ENCODE measurements at places on chromosomes 12 and 14.

DNA sequence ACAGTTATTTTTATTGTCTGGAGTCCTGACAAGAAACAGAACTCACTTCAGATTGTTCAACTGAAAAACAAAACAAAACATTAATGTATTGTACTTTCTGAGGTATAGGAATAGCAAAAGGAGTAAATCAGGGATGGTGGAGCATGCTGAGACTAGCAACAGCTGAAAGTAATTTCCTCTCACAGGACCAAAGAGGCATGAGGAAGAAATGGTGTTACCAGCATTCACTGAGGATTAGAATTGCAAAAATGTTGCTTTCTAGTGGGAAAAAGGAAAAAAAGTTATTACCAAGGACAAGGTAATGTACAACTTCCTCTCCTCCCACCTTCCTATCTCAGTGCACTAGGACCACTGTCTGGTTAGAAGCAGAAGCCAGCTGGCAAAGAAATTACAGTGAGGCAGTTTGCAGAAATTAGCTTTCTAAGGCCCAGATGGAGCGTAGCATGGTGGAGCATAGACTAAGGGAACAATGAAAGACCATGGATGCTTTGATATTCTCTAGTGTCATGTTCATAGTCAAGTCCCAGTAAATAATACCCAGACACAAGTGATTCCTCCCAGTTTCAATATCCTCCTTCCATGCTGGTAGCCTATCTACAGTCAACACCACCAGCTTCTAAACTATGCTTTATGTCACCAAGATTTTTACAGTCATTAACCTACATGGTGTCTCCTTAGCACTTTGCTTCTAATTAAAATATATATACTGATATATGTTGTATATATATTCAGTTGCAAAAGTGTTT lies 133.7 kb upstream of the DCN start:
- no peak for DNase-seq

DNA sequence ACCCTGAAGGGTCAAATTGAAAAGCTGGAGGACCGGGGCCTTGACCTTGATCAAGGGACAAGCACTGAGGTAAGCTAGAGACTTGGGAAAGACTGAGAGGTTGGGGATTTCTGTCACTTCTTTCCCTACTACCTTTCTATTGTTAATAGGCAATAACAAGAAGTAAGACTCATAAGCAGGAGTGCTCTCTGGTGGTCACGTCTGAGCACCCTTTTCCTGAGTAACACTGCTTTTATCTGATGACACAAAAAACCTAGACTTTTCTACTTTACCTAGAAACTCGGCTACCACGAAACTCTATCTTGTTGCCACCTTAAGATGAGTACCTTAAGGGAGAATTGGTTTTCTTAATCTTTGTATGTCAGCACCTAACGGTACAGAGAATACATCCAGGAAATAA lies 35.5 kb upstream of the PPFIBP1 start:
- DNase-seq, result no peak

DNA sequence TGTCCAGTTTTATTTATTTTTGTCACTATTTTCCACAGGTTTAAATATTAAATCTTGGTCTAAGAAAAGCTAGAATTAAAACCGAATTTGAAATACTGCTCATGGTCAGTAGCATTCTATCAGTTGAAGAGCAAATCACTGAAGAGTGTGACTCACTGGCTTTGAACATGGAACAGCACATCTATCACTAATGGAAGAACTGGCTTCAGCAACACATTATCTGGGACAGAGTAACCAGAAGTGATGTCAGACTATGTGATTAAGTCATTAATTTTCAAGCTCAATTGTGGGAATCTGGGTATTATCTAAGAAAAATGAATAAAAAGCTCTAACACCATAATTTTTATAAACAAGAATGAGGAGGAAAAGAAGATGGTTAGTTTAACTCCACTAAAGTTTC lies 527.5 kb downstream of the TMTC2 start:
- no peak for DNase-seq

DNA sequence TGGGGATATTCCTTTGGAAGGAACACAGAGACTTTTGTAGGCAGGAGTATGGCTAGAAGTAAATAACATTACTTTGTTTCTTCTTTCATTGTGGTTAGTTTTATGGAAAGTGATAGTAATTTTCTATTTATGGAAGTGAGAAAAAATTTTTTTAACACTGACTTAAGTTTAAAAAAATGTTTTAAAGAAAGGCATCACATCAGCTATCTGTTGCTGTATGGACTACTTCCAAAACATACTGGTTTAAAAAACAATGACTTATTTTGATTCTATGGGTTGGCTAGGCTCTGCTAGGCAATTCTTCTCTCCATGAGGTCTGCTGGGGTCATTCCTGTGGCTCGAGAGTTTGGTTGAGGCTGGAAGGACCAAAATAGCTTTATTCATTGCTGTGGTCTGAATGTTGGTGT lies 31.7 kb upstream of the SLC38A2 start:
- no peak for DNase-seq

GRCh38 chr12:2234646-2235350 lies 182.0 kb downstream of the CACNA1C start:
- no peak for DNase-seq

DNA sequence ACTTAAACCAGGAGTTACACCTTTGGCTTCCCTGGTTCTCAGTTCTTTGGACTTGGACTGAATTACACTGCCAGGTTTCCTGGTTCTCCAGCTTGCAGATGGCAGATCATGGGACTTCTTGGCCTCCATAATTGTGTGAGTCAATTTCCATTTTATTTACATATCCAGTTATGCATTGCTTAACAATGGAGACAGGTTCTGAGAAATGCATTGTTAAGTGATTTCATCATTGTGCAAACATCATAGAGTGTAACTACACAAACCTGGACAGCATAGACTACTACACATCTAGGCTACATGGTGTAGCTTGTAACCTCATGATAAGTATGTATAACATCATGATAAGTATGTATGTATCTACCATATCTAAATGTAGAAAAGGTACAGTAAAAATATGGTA lies 276.1 kb upstream of the BTG1 start:
- no peak for DNase-seq

GRCh38 chr12:32603858-32604257 lies 75.2 kb upstream of the DNM1L start:
- DNase-seq, result no peak

GRCh38 chr14:101137234-101137633 lies 233.7 kb upstream of the RTL1 start:
- no peak for DNase-seq

- no peak for DNase-seq
Measured at GRCh38 chr14:87081004-87081403, 912.0 kb downstream of the GALC start.

GRCh38 chr14:65904988-65905387 lies 492.5 kb downstream of the FUT8 start:
- DNase-seq, result no peak

GRCh38 chr14:54483846-54484245 lies 4.9 kb downstream of the GMFB start:
- no peak for DNase-seq

DNA sequence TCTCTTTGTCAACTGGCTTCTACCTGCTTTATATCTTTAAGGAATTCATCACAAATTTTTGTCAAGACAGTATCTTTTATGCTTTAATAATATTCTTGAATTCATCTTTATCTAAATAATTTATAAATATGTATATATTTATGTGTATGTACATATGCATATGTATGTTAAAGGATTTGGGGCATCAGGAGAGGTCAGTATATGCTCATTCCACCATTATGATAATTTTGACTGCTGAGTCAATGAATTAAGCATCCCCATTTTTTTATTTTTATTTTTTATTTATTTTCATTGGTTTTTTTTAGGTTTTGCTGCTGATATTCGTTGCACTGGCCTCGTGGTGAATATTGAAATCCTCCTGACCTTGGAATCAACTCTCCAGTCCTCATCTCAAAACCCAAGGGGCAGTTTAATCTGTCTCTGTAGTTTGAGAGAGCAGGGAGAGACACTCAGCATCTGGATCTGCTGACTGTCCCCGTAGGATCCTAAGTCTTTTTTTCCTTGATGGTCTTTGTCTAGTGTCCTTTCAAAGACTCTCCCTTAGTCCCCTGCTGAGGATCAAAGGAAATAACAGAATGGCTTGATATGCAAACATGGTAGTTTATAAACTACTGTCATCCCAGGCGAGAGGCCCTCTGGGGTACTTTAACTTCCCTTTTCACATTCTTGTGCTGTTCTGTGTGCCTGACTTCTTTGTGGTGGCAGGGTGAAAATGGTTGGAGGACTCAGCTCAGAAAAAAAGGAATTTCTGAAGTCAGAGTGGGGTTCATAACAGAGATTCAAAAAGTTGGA lies 218.7 kb downstream of the DIO2 start:
- no peak for DNase-seq

GRCh38 chr14:24343795-24344660 lies 4.2 kb upstream of the RIPK3 start:
- no peak for DNase-seq

DNA sequence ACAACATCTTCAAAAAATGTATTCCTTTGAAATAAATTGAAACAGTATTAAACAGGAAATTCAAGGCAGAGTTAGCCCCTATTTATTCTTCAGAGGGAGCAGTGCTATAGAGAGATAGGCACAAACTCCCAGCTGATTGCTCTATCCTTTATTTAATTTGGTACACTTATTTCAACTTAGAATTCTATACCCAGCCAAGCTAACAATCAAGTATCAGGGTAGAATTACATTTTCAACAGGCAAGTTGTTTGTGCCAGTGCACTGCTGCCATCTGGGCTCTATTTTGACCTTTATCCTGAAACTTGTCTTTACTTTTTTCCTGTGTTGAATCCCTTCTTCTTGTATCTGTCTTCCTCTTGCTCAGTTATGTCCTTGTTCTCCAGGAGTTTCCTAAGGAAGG lies 159.2 kb downstream of the STXBP6 start:
- no peak for DNase-seq

DNA sequence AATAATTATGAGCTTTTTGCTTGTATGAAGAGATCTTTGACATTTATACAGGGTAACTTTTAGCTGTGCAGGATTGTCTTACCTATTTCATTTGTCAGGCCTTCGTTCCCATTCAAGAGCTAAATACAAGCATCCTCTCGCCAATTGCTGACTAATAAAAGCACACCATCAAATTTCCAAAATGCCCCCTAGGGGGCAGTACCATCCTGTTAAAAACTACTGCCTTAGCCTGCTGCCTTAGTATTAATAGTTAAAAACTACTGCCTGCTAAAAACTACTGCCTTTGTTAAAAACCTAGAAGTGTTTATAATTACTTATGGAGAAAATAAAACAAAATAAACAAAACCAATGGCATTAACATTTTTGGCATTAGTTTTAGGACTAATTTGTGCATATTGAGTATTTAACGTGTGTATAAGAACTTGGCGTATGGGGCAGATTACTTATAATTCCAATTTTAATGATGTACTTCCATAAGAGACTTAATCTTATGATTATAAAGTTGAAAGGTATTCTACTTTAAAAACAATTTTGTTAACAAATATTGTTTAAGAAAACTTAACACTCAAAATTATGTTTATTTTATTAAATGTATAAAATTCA lies 3.0 kb upstream of the IFI27L2 start:
- DNase-seq, result peak; percentile 86

DNA sequence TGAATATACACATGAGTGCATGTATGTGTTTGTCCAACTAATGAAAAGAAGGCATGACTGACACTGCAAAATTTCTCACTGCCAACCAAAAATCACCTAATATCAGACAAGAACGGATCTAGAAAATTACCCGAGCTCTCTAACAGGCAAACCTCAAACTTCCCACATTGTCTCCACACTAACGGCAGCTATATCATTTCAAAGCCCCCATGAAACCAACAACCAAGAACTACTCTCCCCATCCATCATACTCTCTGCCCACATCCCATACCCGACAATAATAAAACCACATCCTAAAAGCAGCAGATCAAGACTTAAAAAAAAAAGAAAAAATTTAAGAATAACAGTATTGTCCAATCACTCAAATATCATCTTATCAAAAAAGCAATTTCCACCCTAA lies 227.1 kb downstream of the CEP128 start:
- no peak for DNase-seq

- DNase-seq, result no peak
Measured at GRCh38 chr12:4745249-4745648, 25.0 kb downstream of the GALNT8 start.

DNA sequence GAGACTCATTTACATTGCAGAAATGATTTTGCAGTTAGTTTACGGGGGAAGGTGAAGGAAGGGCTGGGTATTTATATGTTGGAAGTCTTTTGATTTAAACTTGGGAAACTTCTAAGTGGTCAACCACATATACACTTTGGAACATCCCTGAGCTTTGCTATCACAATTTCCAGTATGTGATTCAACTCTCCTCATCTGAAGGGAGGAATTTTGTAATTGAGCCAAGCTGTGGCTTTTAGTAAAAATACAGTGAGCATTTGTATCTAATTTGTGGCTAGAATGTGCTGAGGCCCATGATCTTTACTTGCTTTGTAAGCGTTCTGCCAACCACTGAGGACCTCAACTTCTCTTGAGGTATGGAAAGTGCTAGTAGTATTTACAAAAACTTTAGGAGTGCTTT lies 235.0 kb upstream of the PDZRN4 start:
- DNase-seq, result peak; percentile 2

GRCh38 chr12:51395283-51396230 lies 4.4 kb upstream of the GALNT6 start:
- no peak for DNase-seq

GRCh38 chr12:54047160-54047963 lies 6.3 kb upstream of the HOXC4 start:
- no peak for DNase-seq

- peak; percentile 68 for DNase-seq
Measured at GRCh38 chr14:70045844-70046535, 142.8 kb downstream of the SLC8A3 start.

DNA sequence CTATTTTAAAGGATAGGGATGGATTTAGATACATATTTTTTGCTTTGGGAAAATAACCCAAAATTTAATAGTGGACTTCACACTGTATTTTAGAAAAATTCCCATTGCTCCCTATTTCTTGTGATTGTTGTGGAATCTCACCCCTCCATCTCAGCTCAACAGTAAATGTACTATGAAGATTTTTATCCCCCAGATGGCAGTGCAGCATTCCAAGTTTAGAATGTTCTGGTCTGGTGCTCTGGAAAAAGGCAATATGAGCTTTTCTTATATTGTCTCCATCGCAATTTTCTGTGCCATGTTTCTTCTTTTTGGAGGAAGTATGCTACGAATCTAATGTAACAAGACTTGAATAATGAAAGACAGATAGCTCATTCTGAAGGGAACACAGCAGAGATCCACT lies 471.7 kb upstream of the SYT1 start:
- DNase-seq, result peak; percentile 31

DNA sequence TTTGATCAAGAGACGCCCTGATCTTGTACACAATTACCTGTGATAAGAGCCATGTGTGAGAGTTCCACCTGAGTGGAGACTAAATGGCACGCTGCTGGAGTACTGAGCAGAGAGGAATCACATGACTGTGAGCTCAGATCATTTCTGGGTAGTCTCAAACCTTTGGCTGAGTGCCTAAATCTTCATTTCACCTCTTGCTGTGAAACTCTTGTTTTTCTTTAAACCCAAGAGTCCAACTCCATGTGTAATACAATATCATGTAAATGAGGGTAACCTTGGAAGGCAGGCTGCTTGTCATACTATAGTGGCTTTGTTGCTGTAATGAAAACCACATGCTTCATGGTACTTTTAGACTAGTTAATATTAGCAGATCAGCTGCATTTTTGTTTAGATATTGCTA lies 156.9 kb downstream of the CAND1 start:
- DNase-seq, result peak; percentile 84
